ENCODE measurements at places on chromosomes 16 and 17. TPM values are rescaled to one million over a fixed set of nuclear protein-coding genes. Genes with fewer than 3 reads are reported as not detected.

- no peak for DNase-seq
Observed at GRCh38 chr17:56521414-56522141, 71.9 kb upstream of the NOG start.

- no peak for DNase-seq
Observed at GRCh38 chr17:78020717-78021108, 62.2 kb downstream of the TNRC6C start.

- no peak for DNase-seq
Observed at GRCh38 chr17:2881295-2881694, 85.1 kb downstream of the RAP1GAP2 start.

DNA sequence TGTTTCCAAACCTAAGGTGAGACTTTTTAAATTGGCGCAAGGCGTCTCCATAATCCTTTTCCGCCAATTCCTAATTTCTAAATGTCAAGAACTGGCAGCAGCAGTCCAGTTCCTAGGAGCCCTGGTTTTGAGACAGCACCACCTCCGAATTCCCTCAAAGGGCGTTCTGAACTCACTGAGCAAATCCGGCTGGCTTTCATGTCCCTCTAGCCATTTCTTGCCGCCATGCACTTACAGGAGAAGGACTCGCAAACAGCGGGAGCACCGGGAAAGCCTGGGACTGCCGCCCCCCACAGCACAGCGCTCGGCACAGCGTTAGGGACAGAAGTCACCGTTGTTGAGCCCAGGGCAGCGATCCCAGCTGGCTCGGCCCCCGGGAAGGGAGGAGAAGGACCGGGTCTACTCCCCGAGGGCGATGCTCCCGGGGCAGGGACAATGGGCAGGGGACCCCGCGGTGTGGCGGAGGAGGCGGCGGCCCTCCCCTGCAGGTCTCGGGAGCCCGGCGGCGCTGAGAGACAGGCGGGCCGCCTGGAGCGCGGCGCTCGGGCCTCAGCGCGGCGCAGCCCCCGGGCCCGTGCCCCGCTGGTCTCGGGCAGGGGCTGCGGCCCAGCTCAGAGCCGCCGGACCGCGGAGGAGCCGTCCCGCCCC, 545 bp downstream of the ARHGAP17 start:
- DNase-seq, result peak; percentile 27

Gene CDH8
- not detected for total RNA-seq

DNA sequence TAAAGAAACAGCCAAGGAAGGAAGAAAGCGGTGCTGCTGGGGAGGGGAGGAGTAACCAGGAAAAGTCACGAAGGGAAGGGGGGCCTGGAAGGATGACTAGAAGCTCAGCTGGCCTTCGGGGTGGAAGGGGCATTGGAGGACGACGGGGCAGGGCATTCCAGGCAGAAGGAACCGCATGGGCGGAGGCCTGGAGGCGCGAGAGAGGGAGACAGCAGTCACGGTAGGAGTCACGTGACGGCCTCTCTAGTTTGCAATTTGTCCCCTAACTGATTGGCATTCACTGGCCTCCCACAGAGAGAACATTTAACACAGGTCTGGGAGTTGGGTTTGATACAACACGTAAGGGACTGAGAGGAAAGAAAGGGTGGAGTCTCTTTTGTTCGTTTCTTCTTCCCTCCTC, 63.9 kb downstream of the RTN4RL1 start:
- no peak for DNase-seq

DNA sequence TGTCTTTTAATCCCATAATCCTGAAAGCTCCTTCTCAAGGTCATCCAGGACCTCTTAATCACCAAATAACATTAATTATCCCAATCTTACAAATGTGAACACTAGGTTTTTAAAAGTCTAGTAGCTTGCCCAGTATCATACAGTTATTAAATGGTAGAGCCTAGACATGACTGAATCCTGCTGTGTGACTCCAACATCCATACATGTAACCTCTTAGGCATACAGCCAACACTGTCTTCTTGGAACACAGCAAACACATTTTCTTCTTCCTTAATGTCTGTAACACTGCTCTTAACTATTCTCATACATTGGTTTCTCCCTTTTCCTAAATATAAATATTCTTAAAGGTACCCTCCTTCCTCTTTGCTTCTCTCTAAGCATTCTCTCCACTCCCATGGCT, 13.7 kb downstream of the BRIP1 start:
- no peak for DNase-seq

- no peak for DNase-seq
Observed at GRCh38 chr16:76389126-76389525, 111.9 kb downstream of the CNTNAP4 start.

Gene NGFR
- total RNA-seq, result not detected

DNA sequence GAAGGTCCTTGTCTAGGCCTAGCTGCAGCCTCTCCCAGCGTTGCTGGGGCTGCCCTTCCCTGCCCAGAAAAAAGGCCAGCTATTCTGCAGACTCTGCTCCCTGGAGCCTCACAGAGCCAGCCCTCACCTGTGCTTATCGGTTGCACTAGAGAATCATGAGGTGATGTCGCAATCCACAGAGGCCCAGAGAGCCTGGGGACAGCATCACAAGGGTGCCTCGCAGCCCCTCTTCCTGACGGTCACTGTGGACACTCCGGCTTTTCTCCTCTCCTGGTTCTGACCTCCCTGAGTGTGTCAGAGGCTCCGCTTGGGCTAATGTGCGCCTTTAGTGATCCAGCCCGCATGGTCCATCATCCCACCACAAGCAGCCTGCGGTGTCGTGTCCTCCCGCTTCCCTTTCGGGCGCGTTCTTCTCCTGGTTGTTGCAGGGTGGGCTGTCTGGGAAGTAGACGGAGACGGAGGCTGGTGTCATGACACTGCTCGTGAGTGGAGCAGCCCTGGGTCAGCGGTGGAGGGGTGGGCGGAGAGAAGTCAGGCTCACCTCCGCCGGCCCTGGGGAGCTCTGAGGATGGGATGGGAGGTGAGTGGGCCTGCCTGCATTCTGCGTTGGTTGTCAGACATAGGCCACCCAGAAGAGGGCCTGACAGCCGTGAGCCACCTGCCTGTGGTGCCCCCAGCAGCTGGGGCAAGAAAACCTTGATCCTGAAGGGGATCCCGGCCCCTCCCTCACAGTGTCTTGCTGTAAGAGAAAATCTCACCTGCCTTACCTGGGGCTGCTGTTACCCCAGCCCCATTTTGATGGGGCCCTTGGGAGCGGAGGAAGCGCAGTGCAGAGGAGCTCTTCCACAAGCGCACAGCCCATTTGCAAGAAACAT, 165.9 kb upstream of the CHMP6 start:
- DNase-seq, result peak; percentile 50

- DNase-seq, result peak; percentile 60
Observed at GRCh38 chr16:9256196-9256595, 164.8 kb downstream of the HAPSTR1 start.
